ENCODE measurements at places on chromosomes 6 and 20.
A peak's percentile ranks its signal among the peaks of the same experiment; 100 is the strongest.

DNA sequence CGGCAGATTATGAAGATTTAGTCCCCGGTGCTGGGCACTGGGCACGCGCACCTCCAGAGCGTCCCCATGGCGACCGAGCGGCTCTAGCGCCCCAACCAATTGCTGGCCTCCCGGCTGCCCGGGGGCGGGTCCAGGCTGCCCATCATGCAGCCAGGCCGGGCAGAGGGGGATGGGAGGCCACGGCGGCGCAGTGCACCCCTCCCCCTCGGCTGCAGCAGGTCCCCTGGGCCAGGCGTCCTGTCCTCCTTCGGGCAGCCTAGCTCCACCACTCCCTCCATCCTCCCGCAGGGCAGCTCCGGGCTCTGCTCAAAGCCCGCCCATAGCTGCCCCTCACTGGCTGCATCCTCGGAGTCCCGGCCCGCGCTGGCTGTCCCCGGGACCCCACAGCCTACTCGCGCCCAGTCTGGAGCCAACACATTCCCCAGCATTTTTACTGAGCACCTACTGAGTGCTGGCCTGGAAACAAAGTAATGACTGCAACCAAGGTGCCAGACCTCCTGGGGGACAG is 99.4 kb downstream of the ASXL1 start:
- DNase-seq, result no peak

- DNase-seq, result peak; percentile 32
Observed at GRCh38 chr6:109526905-109527628, 44.0 kb upstream of the ZBTB24 start.

GRCh38 chr20:12093057-12093796 is 175.5 kb downstream of the BTBD3 start:
- DNase-seq, result no peak

- no peak for DNase-seq
Observed at GRCh38 chr6:166352923-166353322, 10.6 kb upstream of the SFT2D1 start.

Data from effector CD4-positive, alpha-beta T cell (primary cell).